ENCODE measurements at places on chromosomes 3 and 15.

GRCh38 chr3:1072041-1072440 is 20.8 kb upstream of the CNTN6 start:
- no peak for DNase-seq

DNA sequence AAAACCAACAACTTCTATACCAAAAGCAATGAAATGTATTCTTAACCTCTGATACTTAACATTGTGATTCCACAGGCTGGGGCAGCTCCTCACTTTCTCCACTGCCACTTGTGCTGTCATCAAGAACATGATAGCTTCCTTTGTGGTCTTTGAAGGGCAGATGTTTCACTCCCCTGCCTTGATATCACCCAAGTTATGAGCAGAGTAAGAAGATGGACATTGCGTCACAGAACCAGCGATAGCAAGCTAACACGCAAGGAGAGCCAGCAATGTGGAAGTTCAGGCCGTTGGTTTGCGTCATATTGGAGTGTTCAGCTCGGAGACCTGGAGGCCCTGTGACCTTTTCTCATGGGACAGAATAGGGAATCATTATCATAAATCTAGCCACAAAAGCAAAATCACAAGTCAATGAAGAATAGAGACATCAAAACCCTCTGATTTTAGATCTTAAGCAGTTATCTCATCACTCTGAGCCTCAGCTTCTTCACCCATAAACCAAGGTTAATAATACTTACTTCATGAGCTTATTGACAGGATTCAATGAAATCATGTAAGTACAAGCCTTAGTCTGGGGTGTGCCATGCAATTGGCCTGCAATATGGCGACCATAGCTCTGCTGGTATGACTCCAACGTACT is 183.8 kb upstream of the THBS1 start:
- DNase-seq: no peak

GRCh38 chr15:77985931-77986480 is 91.5 kb downstream of the TBC1D2B start:
- no peak for DNase-seq

GRCh38 chr3:141250828-141251227 is 19.2 kb downstream of the PXYLP1 start:
- no peak for DNase-seq

GRCh38 chr15:78629716-78630065 is 8.9 kb upstream of the CHRNA3 start:
- DNase-seq: no peak

DNA sequence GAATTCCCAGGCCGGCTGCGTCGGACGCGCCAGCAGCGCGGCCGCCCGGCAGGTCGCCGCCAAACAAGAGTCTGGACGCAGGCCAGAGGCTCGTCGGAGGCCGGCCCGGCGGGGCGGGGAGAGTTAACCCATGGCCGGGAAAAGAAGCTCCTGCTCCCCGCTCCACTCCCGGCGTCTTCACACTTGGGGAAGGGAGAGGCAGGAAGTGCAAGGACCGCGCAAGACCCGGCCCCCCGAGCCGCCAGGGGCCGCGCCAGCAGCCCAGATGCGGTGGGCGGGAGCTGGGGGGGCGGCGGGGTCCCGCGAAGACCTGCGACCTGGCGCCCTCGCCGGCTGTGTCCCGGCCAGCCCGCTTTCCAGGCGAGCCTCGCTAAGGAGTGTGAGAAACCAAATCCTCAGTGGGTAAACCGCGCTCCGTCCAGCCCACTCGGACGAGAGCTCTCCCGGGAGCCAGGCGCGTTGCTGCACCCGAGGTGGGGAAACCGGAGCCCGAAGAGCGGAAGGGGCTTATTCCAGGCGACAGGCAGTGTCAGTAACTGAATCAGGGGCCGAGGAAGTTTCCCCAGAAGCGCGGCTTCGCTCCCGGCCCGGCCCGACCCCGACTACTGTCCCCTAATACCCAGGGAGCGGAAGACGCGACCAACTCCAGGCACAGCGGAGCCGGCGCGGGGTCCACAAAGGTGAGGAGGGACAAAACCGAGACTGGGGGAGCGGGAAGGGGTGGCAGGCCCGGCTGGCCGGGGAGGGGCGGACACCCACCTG is 721 bp downstream of the ADAMTS7 start:
- peak; percentile 45 for DNase-seq

DNA sequence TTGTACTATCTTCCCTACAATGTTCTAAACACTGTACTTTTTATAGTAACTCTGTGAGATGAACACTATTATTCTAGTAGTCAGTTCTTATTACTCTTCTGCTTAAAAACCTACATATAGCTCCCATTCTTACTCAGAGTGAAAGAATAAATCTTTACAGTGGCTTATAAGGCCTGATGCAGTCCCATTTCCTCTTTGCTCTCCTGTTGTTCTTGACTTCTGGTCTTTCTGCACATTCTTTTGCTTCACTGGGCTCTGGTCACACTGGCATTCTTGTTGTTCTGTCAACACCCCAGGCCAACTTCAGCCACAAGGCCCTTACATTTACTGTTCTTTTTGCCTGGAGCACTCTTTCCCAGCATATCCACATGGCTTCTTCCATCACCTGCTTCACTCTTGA is 58.2 kb upstream of the TP63 start:
- DNase-seq: no peak

DNA sequence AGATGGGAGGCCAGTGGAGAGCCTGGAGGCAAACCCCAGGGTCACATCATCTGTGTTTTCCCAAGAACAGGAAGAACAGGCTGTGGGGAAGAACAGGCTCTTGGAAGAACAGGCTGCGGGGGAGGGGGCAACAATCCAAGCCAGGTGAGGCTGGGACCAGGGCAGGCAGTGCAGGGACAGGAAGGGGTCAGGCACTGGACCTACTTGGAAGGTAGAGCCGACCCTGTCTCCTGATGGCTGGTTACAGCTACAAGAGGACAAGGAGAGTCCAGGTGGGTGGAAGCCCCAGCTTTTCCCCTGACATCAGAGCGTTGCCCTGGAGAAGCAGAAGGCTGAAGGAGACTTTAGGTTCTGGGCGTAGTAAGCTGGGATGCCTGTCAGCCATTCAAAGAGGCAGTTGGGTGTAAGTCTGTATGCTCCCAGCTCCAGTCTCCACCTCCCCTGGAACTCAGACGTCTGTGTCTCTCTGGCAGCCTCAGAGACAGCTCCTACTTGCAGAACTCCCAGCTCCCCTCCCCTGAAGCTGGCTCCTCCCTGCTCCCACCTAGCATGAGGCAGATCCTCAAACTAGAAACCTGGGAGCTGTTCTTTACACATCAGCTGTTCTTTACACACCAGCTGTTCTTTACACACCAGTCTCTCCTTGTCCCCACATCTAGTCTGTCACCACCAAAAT is 130.9 kb downstream of the DNAJB8 start:
- no peak for DNase-seq
